NT2/D1 (cell line): ENCODE measurements at places on chromosomes 3 and 15.
A peak's percentile ranks its signal among the peaks of the same experiment; 100 is the strongest.

DNA sequence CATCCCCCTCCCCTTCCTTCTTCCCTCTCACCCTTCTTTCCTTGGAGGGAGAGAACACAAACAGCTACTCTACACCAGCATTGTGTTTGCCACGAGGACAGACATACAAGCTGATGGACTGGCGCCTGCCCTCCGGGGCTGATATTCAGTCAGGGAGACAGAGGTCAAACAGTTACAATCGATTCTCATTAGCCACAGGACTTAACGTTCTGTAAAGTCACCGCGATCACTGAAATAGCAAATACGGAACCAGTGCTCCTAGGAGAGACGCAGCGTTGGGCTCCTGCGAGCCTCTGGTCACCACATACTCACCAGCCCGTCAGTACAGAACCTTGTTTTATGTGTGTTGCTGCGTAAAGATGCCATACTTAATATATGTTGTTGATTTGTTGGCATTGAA, 108.8 kb downstream of the LRRK1 start:
- no peak for DNase-seq

GRCh38 chr3:150079029-150079739, 108.5 kb upstream of the PFN2 start:
- DNase-seq = no peak

GRCh38 chr15:57403017-57403416, 26.7 kb downstream of the CGNL1 start:
- DNase-seq = no peak

GRCh38 chr15:68201153-68201878, 3.8 kb downstream of the CALML4 start:
- DNase-seq = no peak

- DNase-seq = no peak
Observed at GRCh38 chr15:101203607-101204189, 48.1 kb downstream of the CHSY1 start.

DNA sequence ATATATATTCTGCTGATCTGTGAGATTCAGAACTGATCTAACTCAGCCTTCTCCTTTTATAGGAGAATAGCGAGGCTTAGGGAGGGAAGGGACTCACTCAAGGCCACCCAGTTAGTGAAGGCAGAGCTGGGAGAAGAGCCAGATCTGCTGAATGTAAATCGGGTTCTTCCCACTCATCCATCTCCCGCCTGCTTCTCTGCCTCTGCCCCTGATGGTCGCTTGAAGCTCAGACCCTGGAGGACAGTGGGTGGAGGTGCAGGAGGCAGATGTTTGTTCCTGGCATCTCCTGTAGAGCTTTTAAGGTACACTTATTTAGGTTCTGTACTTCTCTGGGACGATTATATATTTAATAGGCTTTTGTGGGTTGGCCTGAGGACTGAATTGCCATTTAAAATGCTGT, 4.3 kb downstream of the PDIA5 start:
- no peak for DNase-seq

DNA sequence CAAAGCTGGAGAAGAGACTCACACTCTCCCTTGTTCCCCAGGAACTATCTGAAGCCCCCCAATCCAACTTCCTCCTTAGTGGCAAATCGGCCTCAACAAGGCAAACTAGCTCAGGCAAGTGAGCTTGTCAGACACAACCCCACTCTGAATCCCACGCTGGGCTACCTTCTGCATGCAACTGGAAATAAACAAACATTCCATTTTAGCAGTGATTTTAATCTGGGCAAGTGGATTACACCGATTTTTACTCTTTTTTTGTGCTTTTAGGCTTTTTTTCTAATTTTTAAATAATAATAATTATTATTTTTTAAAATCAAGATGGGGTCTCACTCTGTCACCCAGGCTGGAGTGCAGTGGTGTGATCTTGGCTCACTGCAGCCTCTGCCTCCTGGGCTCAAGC, 2.9 kb upstream of the NOX5 start:
- no peak for DNase-seq

GRCh38 chr3:133663569-133664313, 2.0 kb upstream of the TOPBP1 start:
- DNase-seq = peak; percentile 62

- no peak for DNase-seq
Observed at GRCh38 chr15:29871401-29871800, 49.1 kb upstream of the TJP1 start.

DNA sequence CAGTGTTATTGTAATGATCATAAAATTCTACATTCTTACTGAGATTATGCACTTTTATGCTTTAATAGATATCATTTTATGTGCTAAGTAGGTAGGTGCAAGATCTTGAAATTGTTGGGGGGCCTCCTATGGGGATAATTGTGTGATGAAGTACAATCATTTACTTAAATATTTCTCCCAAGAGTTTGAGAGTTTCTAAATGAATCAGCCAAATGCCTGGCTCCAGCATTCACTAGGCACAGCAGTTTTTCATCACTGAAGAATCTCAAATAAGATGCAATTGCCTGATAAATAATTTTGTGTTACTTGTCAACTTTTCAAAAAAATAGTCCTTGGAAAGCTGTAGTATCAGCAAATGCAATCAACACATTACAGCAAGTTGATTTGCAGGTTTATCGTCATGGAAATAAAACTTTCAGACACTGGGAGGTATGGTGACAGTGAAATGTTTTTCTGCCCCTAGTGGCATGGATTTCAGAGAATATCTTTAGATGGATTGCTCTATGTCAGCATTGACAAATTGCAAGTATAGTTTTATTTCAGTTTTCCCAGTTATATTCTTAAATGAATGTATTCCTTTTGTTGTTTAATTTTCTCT, 167.1 kb downstream of the NEK11 start:
- DNase-seq = no peak

GRCh38 chr3:13057282-13058040, 15.8 kb downstream of the IQSEC1 start:
- DNase-seq = no peak

DNA sequence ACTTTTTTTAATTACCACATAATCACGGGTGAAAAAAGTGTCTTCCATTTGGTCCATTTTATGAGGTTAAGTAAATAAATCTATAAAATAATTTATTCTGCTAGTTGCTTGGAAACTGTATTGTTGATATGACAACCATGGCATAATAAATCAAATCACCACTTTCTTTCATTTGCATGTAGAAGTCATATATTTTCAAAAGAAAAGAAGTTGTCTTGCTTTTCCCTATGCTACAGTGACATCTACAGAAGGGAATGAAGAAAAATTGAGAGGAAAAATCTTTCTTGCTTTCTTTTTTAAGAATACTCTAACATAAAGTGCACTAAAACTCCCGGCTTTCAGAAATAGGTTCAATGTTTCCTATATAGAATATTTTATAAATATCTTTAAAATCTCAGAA, 228.5 kb downstream of the ZBBX start:
- no peak for DNase-seq

GRCh38 chr15:26028086-26028740, 165.1 kb upstream of the ATP10A start:
- no peak for DNase-seq

GRCh38 chr3:70360979-70361760, 48.7 kb upstream of the MDFIC2 start:
- no peak for DNase-seq

DNA sequence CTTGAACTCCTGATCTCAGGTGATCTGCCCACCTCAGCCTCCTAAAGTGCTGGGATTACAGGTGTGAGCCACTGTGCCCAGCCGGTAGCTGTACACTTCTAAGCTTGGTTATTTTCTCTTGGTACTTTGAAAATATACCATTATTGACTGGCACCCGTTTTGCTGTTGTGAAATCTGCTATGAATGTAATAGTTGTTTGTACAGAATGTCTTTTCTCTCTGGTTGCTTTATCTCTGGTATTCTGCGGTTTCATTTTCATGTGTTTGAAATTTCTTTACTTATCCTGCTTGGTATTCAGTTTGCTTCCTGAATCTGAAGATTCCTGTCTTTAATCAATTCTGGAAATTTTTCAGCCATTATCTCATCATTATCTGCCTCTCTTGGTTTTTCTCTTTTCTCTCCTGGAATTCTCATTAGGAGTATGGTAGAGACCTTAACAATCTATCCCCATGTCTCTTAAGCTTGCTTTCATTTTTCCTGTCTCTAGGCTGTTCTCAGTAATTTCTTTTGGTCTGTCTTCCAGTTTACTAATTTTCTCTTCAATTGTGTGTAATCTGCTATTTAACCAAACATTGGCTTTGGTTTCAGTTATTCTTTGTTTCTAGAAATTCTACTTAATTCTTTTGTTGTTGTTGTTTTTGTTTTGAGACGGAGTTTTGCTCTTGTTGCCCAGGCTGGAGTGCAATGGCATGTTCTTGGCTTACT, 2.8 kb upstream of the PAK2 start:
- no peak for DNase-seq

- no peak for DNase-seq
Observed at GRCh38 chr3:21835264-21835663, 84.3 kb upstream of the ZNF385D start.

DNA sequence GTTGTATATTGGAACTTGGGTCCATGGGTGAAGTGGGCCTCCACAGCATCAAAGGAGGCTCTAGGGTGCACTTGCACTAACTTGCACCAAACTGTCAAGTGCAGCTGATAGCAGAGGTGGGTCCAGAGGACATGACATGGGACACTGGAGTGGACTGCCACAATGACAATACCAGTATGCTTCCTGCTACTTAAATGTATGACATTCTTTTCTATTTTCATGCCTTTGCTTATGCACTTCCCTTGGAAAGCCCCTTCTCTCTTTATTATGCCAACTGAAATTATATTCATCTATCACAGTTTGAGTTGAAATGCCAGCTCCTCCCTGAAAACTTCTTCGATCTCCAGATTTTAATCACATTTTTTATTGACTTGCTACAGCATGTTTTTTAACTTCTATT, 101.8 kb downstream of the CFAP20DC start:
- no peak for DNase-seq

- no peak for DNase-seq
Observed at GRCh38 chr15:83320844-83321243, 36.4 kb upstream of the BNC1 start.
